ENCODE measurements at places on chromosomes 4 and X.
A peak's percentile ranks its signal among the peaks of the same experiment; 100 is the strongest.

- no peak for DNase-seq
Measured at GRCh38 chr4:148495463-148495862, 53.2 kb upstream of the NR3C2 start.

DNA sequence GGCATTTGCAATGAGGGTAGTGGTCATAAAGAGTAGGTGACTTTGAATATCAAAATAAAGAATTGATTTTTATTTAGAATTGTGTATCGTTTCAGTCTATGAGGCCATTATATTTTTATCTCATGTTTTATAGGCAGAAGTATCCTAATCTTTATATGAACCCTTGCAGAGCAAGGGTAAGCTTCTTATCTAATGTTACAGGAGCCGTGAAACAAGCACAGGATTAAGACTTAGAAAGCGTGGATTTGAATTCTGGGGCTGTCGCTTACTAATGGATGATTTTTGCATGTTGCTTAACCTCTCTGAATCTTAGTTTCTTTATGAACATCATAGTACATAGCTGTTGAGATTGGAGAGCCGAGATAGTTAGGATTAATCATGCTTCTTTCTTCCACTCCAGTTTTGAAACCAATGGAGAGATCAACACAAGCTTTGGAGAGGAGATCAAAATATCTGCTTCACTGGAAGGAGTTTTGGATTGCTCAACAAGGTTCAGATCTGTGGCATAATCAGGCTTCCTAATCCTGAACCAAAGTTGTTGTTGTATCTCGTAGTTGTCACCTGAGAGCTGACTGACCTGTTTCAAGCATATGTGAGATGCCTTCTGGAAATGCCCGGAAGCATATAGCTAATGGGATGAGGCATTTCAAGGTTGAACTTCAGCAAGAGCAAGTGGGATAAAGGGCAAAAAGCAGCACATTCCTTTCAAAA lies 166.9 kb upstream of the GK2 start:
- peak; percentile 35 for DNase-seq

DNA sequence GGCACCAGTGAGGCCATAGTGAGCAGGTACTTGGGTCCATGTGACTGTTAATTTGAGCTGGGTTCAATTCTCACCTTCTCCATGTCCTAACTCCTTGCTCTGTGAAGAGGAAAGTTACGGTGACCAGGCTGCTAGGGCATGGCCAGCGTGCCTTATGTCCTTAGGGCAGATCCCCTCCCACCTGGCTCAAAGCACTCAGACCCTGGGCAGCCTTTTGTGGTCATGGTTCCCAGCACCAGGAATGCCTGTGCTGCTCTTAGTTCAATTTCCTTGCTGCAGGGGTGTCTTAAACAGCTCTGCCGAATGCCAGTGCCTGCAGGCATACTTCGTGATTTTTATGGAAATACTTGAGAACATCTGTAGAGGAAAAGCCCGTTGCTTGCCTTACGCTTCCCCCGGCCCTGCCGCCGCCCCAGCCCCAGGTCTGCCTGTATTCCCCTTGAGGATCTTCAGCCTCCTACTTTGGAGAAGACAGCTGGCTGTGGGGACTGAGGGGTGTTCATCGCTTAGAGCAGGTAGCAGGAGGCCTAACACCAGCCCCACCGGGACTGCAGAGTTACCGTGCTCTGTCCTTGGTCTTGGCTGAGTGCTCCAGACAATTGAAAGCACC lies 3.1 kb upstream of the CDK16 start:
- no peak for DNase-seq

DNA sequence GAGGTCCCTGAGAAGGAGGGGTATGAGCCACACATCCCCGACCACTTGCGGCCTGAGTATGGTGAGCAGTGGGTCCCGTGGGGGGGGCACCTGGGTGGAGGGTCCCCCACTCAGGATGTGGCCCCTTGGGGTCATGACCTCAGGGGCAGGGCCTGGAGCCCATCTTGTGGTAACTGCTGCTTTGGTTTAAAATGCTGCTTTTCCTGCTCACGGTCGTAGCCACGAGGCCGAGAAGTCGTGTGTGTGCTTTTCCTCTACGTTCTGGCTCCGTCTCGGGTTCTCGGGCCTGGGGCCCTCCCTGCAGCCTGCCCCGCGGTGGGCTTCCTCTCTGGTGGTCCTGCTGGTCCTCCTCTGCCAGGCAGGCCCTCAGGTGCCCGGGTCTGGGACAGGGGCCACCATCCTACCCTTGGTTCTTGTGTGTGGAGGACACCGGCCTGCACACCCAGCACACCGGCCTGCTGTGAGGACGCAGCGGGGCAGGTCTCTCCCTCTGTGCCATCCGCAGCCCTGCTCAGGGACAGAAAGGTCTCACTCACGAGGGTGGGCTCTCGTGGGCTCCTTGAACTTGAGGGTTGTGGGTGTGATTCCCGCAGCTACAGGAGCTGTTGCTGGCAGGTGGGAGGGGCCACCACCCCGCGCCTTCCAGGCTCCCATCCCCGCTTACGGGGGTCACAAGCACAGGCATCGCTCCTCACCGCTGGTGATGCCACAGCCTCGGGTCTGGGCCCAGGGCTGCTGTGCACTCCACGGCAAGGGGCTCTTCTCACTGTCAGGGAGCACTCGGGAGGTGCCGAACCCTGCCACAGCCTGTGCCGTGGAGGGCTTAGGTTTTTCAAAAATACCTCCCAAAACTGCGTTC lies 19.6 kb downstream of the UVSSA start:
- no peak for DNase-seq

- no peak for DNase-seq
Measured at GRCh38 chrX:14506866-14507265, 22.5 kb upstream of the GLRA2 start.

- DNase-seq = no peak
Measured at GRCh38 chr4:610411-611261, 14.7 kb upstream of the PDE6B start.

- DNase-seq = no peak
Measured at GRCh38 chrX:110454336-110454735, 95.7 kb downstream of the RTL9 start.

DNA sequence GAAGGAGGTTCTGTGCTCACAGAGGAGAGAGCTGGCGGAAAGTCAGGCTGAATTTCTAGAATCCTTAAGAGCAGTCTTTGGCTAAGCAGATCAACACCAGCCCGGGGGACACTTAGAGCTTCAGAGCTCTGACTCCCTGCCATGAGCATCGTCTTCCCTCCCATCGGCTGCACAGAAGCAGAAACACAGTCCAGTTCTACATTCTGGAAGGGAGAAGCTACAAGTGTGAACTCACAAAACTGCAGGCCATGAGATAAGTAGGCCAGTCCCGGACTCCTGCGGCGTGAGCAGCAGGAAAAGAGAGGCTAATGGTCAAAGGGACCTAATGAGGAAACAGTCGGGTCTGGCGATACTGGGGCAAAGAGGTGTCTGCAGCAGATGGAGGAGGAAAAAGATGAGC lies 211.5 kb downstream of the DHX15 start:
- DNase-seq = no peak

DNA sequence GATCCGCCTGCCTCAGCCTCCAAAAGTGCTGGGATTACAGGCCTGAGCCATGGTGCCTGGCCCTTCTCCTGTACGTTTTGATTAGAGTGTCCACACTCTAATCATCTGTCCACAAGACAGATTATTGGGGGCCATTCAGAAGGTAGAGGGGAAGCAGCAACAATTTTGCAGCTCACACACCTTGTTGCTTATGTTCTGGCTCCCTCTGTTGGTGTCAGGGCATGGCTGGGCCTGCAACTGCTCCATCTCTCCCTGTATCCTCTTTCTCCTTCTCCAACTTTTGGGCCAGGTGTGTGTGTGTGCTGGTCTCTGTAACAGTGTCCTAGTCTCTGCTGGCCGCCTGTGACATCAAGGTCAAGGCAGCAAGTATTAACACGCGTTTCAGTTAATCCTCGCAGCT lies 125.5 kb upstream of the MBNL3 start:
- peak; percentile 22 for DNase-seq

Data from WERI-Rb-1 (cell line).